ENCODE measurements at places on chromosomes 6 and 20.

- DNase-seq: no peak
Measured at GRCh38 chr20:47049771-47050170, 155.1 kb downstream of the EYA2 start.

DNA sequence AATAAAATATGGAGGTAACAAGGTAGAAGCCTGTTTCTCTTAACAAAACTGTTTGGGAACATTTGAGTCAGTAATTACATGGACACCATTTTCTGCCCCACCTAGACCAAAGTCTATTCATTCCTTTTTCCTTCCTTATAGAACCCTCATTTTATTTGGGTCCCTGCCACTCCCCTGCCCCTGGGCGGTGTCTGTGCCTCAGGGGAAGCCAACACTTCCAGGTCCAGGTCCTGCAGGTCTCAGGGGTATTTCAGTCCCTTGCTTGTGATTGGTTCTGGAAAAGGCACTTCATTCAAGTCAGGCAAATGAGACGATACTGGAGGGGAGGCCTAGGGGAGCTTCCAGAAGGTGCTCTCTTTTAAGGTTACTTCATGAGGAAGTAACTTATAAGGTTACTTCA, 42.3 kb downstream of the SLC35D3 start:
- no peak for DNase-seq

DNA sequence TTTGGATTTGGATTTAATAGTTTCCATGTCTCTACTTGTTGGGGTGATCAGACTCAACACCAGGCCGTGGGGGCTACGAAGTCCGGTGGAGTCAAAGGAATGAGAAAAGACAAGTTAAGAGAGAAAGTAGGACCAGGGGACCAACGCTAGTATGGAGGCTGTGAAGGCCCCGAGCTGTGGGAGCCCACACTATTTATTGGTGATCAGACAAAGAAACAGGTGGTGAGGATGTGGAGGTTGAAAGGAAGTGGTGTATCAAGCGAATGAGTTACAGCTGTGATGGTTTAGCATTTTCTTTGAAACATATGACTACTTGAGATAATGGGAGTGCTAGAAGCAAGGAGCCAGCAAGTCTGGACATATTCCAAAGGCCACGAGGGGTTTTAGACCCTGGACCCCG, 62.4 kb downstream of the AKAP7 start:
- peak; percentile 17 for DNase-seq

DNA sequence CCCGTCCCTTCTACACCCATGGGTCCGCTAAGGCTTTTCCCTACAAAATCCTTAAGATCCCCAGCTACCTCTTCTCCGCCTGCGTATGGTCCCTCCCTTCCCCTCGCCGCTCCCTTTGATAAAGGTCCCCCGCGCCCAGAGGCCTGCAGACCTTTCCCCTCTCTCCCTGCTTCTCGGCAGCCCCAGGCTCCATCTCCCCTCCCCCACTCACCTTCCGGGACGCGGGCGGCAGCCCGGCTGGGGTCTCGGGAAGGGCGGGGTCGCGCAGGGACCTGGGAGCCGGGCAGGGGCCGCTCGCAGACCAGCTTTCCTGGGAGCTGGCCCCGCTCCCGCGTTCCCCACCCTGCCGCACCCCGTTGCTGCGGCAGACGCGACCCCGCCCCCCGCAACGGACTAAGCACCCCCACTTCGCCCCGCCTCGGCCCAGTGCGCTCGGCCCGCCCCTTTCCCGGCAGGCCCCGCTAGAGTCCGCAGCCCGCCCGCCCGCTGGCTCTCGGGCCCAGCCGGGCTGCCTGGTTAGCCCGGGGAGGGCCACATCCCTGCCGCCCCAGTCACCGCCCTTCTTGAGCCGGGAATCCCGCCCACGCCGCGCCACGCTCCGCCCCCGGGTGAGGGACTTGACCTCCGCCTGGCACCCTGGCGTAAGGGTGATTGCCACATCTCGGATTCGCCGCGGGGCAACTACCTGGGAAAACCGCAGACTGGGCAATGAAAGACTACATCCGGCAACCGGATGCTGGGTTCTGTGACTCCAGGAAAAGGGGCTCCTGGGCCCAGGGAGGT, at the start of gene FLOT1:
Gene FLOT1, minus strand, starts transcription at position 372 of the 783 bp plus-strand sequence. CDS start 498 bp downstream, outside the sequence.
- peak; percentile 99 for DNase-seq

DNA sequence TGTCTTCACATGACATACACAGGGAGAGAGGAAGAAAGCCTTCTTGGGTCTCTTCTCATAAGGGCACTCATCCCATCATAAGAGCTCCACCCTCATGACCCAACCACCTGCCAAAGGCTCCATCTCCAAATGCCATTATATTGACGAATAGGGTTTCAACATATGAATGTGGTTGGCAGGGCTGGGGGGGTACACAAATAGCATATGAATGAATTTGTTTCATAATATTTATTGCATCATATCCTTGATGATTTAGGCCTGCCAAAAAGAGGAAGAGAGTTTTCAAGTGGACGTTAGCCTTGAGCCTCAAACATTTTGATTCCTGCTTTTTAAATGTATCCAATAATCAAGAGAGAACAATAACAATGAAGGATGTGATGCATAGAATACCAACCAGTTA, 26.2 kb upstream of the OPRM1 start:
- DNase-seq: no peak

DNA sequence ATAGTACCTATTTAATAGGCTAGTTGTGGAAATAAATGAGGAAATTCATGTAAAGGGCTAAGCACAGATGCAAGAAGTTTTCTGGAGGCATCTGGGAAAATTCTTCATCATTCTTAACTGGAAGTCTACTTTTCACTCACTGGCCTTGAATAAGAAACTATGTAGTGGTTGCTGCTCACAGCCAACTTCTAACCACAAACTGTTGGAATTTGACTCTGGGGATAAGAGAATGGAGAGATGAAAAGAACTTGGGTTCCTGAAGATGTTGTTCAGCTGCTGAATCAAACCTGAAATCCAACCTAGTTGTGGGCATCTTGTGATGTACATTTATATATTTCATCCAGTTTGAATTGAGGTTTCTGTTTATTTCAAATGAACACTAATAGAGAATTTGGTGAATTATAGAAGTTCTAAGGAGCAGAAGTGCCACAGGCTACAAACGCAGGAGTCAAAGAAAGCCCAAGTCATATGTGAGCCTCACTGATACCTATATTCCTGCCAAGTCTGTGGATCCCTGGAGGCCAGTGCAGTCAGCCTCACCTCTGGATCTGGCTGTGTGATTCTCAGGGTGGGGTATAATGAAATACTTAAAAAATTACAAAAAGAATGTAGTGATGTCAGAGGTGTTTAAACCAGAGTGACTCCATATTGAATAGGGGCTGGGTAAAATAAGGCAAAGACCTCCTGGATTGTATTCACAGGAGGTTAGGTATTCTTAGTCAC, 18.7 kb upstream of the MEI4 start:
- no peak for DNase-seq

Measured in activated CD4-positive, alpha-beta T cell treated with anti-CD3 and anti-CD28 coated beads, Interleukin-2, Interleukin-6, amounts not matched to agents 100 ng/mL and 50 ng/mL, durations not matched to agents 16 hours and 8 hours (primary cell).